ENCODE measurements at places on chromosomes 4 and X.

- peak; percentile 98 for DNase-seq
These were observed 20.5 kb downstream of the ARSJ start for GRCh38 chr4:113958766-113959538.

DNA sequence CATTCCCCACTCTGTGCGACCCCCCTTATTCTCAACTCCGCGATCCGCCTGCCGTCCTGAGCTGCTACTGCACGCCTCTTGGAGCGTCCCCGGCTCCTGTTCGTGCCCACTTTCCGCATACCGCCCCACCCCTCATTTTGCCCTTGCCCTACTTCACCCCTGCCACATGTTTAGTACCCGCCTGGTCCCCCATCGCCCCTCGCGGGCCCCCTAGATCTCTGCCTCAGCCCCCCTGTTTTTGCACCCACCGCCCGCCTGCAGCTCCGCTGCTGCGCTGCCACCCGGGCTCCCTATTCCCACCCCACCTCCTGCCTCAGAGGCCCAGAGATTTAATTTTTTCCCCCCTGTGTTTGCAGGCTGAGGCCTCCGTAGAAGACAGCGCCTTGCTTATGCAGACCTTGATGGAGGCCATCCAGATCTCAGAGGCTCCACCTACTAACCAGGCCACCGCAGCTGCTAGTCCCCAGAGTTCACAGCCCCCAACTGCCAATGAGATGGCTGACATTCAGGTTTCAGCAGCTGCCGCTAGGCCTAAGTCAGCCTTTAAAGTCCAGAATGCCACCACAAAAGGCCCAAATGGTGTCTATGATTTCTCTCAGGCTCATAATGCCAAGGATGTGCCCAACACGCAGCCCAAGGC is 1.4 kb downstream of the MAGED1 start:
- DNase-seq: peak; percentile 18

GRCh38 chr4:129645461-129645860 is 549.5 kb downstream of the C4orf33 start:
- DNase-seq: no peak

- DNase-seq: no peak
These were observed 30.1 kb upstream of the SCOC start for GRCh38 chr4:140343303-140343702.

GRCh38 chr4:17134565-17134964 is 236.1 kb upstream of the LDB2 start:
- DNase-seq: no peak

- no peak for DNase-seq
These were observed 328.7 kb upstream of the PPARGC1A start for GRCh38 chr4:24218566-24218965.

- DNase-seq: peak; percentile 45
These were observed 39.4 kb downstream of the NOCT start for GRCh38 chr4:139054791-139055505.

DNA sequence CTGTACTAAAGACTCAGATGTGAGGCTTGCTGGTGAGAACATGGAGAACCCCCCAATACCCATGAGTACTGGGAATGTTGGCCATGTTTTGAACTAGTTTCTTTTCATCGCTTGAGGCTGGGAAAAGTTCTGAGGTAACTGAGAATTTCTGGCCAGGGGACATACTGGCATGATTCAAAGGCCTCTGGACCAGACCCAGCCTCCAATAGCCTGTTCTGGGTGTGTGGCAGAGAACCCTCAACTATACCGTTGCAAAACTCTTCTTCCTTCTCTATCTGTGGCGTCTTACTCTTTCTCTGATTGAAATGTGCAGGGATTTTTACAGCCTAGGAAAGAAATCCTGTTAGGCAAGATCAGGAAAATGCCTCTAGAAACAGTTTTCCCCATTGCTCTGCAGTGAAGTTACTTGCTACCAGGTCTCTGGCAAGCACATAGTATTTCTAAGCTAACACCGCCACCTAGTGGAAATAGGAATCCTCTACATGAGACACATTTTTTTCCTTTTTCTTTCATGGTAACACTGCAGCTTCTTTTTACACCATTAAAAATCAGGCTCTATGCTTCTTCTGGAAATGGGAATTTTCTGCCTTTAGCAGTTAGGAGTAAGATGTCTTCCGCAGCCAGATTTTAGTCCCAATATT is 170.7 kb upstream of the ZCCHC13 start:
- peak; percentile 44 for DNase-seq
